ENCODE measurements at places on chromosomes 16 and 17.

GRCh38 chr17:75878174-75878998, at the start of gene TRIM47:
Gene TRIM47 (minus strand): TSS chr17:75878581. CDS start chr17:75878548, 33 bp downstream.
- no peak for DNase-seq
- H3K4me3 ChIP-seq = peak within 1 kb of the TSS; percentile 61
- peaks cover 34% of the 10 kb centered on the region for H3K4me1 ChIP-seq
- H3K27ac ChIP-seq = peak within 1 kb of the TSS; percentile 43
- no peaks in the 10 kb centered on the region for H3K27me3 ChIP-seq

DNA sequence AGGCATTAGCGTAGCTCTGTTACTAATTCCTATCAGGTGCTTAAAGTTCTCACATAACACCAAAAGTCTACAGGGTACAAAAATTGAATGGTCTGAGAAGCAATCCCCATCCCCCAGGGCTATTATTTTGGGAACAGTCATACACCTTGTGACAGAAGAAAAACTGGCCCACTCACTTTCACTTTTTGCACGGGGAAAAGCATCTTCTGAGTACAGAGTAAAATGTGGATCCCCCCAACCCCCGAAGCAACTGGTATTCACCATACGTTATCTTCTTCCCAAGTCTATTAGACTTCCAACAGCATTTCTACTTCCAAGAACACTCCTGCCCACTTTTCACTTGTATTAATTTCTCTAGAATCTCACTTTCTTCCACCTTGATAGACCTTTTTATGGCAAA, 11.8 kb downstream of the GGA3 start:
- H3K4me1 ChIP-seq = peaks cover 13% of the 10 kb centered on the region
- H3K27ac ChIP-seq = peak overlapping the region; percentile 0
- H3K4me3 ChIP-seq = no peak overlapping the region
- H3K36me3 ChIP-seq = peaks cover 19% of the 10 kb centered on the region
- no peaks in the 10 kb centered on the region for H3K27me3 ChIP-seq
- no peak for DNase-seq

DNA sequence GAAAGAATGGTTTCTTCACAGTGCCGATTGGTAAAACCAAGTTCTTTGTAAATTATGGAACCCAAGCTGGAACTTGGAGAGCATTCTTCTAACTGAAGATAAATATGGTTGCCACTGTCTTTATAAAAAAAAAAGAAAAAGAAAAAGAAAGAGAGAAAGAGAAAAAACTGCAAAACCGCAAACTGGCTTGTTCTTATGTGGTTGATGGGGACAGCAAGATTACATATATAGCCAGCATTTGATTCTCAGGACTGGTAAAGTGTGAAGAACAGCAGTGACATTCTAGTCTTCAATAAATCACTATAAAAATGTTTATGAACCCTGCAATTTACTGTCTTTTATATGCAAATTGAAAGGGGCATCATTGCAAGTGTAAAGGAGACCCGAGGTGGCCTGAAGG, 605.1 kb downstream of the MAF start:
- DNase-seq = no peak
- no peak overlapping the region for H3K27ac ChIP-seq
- no peak overlapping the region for H3K4me3 ChIP-seq
- no peaks in the 10 kb centered on the region for H3K4me1 ChIP-seq

GRCh38 chr16:3282103-3282729, 1.1 kb upstream of the ZNF263 start:
- H3K4me1 ChIP-seq = peaks cover 25% of the 10 kb centered on the region
- no peaks in the 10 kb centered on the region for H3K27me3 ChIP-seq
- H3K4me3 ChIP-seq = peak overlapping the region; percentile 91
- H3K27ac ChIP-seq = peak overlapping the region; percentile 95
- peaks cover 23% of the 10 kb centered on the region for H3K36me3 ChIP-seq

- H3K4me3 ChIP-seq = no peak overlapping the region
- H3K36me3 ChIP-seq = no peaks in the 10 kb centered on the region
- no peak for DNase-seq
These were observed 14.8 kb upstream of the WFDC1 start for GRCh38 chr16:84279881-84280280.
